Nephron progenitor cell (in vitro differentiated cells): ENCODE measurements at places on chromosomes 6 and 20.
A peak's percentile ranks its signal among the peaks of the same experiment; 100 is the strongest.

- DNase-seq: no peak
Observed at GRCh38 chr6:145275019-145275418, 460.3 kb downstream of the EPM2A start.

DNA sequence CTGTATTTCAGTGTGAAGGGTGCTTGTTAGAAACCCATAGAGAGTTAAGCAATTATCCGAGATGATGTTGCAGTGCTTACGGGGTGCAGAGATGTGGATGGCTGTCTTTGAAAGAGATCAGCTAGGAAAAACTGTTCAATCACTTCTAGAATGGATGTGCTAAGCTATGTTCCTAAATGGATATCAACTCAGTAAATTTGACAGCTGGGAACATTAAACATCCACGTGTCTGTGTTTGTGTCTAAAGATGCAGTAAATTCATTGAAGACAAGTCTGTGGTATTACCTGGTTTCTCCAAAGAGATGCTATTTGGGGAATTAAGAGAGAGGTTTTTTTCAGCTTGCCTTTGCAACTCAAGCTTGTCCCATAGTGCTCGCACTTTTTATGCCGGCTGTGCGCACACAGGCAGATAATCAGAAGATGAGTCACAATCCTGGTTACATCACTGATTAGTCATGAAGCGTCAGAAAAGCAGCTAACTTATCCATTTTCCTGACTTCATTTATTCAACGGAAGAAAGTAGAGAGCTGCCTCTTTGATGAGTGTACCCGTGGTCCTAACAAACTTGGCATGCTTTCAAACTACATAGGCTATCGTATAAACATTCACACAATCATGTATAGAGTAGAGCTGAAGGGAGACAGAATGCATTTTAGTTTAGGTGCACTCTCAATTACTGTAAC is 691.7 kb upstream of the SLC35B3 start:
- no peak for DNase-seq

DNA sequence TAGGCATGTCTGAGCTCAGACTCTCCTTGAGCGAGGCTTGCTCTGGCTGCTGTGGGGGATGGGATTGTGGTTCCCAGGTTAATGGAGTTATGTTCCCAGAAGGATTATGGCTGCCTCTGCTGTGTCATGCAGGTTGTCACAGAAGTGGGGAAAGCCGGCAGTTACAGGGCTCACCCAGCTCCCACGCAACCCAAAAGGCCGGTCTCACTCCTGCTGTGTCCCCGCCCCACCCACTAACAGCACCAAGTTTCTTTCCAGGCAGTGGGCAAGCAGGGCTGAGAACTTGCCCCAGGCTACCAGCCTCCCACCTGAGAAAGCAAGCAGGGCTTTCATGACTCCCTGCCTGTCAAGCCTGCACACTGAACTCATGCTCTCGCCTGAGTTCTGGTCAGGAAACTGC is 750.5 kb downstream of the FRK start:
- no peak for DNase-seq

DNA sequence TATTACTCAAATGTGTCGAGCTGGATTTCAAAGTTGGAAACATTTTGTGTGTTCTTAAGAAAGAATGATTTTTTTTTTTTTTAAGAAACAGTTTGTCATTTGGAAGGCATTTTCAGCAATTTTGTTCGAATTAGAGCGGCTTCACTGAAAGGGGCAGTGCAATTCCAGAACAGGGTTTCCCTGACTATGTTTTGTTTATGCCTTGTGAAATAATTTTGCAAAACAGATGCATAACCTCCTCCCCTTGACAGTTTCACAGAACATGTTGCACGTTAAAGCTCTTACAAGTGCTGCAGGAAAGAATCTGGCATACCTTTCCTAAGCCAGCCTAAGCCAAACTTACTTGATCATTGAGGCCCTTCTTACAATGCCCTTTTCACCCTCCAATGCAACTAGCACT is 216.0 kb upstream of the SSTR4 start:
- no peak for DNase-seq

DNA sequence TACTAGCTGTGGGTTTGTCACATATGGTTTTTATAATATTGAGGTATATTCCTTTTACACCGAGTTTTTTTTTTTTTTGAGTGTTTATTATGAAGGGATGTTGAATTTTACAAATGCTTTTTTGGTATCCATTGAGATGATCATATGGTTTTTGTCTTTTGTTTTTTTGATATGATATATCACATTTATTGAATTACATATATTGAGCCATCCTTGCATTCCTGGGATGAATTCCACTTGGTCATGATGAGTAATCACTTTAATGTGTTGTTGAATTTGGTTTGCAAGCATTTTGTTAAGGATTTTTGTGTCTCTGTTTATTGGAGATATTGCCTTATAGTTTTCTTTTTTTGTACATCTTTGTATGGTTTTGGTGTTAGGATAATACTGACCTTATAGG is 3.3 kb upstream of the ZNF337 start:
- no peak for DNase-seq

DNA sequence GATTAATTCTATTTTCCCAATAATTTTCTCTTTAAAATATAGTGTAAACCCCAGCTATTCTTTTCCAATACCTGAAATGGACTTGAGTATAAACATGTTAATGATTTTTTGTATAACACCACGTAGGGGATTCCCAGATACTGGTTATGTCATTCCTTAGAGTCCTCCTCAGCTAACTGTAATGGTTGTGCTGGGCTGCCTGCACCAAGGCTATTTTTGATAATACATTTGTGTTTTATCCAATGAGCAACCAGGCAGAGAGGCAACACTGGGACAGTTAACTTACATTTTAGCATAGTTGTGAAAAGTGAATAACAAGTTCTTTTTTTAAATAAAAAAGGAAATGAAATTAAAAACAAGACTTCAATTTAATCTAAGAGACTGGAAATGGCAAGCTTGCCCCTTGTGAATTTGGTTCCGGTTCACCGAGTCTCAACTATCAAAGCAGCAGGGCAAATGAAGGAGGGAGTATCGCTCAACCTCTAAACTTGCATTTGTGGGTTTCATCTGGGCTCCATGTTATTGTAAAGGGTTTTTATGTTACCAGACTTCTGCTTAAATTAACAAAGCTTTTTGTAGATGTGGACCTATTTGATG is 18.8 kb upstream of the BACH2 start:
- DNase-seq: no peak

- no peak for DNase-seq
Observed at GRCh38 chr20:32792731-32793458, 26.9 kb upstream of the MAPRE1 start.

GRCh38 chr6:33290459-33290858 is 1.1 kb downstream of the PFDN6 start:
- DNase-seq: no peak

DNA sequence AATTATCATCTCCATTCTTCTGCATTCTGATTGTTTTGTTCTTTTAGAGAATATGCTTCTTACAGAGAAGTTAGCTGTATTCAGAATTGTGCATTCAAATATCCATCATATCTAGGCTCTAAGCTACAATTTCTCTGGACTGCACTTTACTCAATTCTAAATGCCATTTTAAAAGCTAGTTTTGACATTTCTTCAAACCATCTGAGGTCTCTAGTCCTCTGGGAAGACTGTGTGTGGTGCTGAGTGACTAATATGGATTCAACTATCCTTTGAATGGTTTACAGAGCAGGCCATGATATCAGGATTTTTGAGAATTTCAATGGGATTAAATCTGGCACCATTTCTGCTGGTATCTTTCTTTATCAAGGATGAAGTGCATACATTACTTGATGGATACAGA is 285.7 kb downstream of the BTBD3 start:
- DNase-seq: no peak

- no peak for DNase-seq
Observed at GRCh38 chr6:157898169-157898568, 75.1 kb downstream of the SNX9 start.

- DNase-seq: no peak
Observed at GRCh38 chr6:124577734-124578281, 384.4 kb upstream of the RNF217 start.

GRCh38 chr6:68876792-68877493 is 241.9 kb downstream of the ADGRB3 start:
- DNase-seq: no peak

GRCh38 chr20:33675136-33675959 is 1.1 kb upstream of the NECAB3 start:
- no peak for DNase-seq

DNA sequence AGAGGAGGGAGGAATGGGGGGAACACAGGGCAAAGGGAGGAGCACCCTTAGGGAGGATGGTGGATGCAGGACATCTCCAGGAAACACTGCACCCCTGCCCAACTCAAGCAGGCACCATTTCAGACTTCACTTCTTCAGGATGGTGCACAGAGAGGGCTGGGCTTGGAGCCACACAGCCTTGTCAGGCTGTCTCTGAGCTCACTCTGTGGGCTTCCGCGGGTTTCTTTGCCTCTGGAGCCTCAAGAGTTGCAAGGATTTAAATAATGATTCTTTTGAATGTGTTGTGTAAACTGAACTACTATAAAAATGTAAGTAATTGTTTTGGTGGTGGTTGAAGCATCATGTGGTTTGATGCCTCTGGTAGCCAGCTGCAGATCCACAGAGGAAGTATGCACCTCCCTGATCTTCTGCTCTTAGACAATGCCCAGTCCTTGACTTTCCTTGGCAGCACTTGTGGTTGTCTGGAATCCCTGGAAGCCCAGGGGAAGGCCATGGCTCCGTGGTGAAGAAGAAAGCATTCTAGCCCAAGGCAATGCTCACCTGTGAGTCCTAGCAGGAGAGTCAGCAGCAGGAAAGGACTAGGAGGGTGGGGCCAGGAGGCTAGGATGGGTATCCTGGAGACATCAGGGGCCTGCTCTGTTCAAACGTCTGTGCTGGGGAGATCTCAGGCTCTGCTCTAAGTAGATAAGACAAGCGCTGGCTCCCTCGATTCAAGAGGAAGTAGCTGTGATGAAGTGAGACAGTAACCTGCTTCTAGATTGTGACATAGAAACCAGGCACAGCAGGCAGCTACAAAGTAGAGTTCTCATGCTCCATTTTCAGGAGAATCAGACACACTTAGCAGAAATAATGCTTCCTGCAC is 50.2 kb upstream of the SIRPG start:
- DNase-seq: no peak

DNA sequence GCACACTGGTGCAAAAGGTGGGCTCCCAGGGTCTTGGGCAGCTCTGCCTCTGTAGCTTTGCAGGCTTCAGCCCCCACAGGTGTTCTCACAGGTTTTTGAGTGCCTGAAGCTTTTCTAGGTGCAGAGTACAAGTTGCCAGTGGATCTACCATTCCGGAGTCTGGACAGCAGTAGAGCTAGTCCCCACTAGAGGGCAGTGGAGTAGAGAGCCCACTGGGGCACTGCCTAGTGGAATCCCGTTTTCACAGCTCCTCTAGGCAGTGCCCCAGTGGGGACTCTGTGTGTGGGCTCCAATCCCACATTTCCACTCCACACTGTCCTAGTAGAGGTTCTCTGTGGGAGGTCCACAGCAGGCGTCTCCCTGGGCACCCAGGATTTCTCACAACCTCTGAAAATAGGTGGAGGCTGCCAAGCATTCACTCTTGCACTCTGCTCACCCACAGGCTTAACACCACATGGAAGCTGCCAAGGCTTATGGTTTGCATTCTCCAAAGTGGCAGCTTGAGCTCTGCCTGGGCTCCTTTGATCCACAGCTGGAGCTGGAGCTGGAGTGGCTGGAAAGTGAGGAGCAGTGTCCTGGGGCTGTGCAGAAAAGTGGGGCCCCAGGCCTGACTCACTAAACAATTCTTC is 86.3 kb upstream of the PROKR2 start:
- DNase-seq: peak; percentile 49
